ENCODE measurements at places on chromosomes 3 and 15.

GRCh38 chr3:181694805-181695660 is 16.7 kb upstream of the SOX2 start:
- DNase-seq, result no peak

DNA sequence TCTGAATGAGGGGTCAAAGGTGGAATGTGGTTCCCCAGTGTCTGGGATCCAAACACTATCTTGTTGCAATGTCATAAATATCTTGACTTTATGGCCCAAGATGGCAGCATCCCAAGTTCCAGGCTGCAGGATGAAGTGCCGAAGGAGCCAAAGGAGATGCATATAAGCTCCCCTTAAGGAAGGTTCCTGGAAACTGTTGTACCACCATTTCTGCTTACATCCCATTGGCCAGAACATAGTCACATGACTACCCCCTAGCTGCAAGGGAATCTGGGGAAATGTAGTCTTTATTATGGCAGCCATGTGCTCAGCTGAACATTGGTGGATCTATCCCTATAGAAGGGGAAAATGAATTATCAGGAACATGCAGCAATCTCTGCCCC is 54.3 kb downstream of the BDH1 start:
- DNase-seq, result no peak

DNA sequence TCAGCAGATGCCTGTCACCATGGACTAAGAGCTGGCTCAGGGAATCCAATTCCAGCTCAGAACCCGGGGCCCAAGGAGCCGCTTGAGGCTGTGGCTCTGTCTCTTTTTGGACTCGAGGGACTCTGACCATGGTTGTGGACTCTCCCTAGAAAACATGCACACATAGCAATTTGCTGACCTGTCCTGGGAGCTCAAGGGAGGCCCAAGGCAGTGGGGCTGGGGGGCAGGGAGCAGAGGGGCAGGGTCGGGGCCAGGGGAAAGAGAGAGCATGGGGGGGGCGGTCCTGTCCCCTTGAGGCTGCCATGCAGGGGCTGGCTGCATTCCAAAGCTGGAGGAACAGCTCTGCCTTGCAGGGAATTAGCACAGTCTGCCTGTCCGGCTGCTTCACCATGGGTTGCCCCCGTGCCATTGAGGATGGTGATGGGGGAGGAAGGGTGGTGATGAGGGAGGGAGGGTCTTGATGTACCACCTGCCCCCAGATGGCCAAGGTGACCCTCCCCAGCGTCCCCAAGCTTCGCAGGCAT is 190.1 kb downstream of the GOLGA6L6 start:
- DNase-seq, result peak; percentile 33

DNA sequence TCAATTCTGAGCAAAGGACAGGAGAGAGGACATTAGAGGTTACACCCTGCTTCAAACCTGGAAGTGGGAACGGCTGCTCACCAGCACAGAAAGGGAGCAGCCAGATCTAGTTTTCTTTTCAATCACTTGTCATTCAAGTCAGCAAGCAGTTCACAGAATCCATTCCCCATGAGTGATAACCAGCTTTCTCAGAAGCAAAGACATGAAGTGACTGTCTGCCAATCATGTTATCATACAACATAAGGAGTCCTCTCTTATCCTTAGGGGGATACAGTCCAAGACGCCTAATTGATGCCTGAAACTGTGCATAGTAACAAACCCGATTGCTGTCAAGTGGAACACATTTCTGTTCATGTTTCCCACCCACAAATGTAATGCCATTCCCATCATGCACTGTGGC is 54.7 kb downstream of the FAM98B start:
- DNase-seq, result no peak

- DNase-seq, result peak; percentile 21
Measured at GRCh38 chr3:195238586-195239118, 32.3 kb downstream of the XXYLT1 start.

Measured in D341Med (cell line).